ENCODE measurements at places on chromosomes 6 and 20.

- DNase-seq = no peak
Observed at GRCh38 chr6:128676456-128676855, 156.1 kb upstream of the PTPRK start.

DNA sequence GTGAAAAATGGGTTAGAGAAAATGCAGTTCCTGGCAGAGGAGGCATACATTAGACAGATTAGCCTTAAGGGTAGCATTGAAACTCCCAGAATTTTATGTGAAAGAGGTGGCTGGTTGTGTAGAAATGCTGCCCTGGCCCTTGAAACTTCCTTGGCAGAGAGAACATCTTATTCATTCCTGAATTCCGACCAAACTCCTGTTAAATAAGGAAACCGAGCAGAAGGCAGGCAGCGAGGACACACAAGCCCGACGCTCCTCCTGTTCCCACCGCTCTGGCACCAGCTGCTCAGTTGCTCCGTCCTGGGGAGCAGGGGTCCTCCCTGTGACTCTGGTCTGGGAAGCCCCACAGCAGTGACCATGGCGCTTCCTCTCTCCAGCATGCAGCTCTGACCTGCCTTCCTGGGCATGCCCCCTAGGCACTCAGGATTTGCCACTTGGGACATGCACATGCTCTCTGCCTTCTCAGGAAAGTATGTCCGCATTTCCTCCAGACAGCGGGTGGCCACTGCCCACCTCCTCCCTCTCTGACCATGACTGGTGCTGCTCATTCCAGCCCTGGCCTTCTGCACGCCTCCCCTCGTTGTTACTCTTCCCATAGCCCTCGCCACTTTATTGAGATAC lies 35.2 kb upstream of the CLDN20 start:
- no peak for DNase-seq

- no peak for DNase-seq
Observed at GRCh38 chr6:8108759-8109539, 6.6 kb upstream of the EEF1E1 start.

- DNase-seq = no peak
Observed at GRCh38 chr20:10077081-10077471, 42.3 kb downstream of the ANKEF1 start.

DNA sequence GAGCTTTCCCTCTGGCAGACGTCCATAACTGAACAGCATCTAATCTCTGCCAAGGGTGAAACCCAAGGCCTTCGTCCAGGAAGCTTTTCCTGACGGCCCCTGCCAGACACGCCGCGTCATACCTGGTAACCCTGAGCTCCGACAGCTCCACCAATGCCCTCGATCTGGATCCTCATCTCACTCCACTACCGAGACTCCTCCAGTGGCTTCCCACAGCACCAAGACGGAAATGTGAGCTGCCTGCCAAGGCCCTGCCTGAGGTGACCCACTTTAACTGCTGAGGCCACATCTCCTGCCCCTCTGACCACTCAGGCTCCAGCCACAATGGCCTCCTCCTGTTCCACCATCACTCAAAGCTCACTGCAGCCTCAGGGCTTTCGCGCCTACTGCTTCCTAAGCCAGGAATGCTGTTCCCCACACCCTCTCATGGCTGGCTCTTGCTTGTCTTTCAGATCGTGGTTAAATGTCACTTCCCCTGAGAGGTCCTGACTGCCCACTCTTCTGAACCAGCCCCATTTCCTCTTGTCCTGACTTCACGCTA lies 143.2 kb downstream of the PREX1 start:
- no peak for DNase-seq

GRCh38 chr20:19783966-19784401 lies 25.9 kb downstream of the RIN2 start:
- DNase-seq = peak; percentile 68
